NCI-H1092 treated with DMSO at 0.1 percent for 48 hours (cell line): ENCODE measurements at places on chromosomes 16 and 17.

- no peak for DNase-seq
Measured at GRCh38 chr16:86512860-86513470, 2.6 kb downstream of the FOXF1 start.

GRCh38 chr17:75856062-75856756 is 1.1 kb upstream of the WBP2 start:
- DNase-seq, result peak; percentile 42

DNA sequence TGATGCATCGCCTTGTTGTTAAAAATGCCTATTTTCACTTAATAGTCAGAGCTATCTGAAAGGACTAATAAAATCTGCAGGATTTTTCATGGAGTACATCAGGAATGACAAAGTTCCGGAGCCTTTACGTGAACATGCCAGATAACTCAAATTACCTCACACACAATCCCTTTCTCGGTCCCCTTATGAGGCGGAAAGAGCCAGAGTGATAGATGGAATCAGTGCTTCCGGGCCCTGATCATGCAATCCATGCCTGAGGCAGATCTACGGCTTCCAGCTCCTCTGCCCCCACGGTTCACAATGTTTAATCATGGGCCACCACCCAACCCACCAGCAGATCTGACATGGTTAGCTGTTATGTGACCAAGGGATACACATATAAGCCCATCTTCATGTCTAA is 17.0 kb downstream of the VPS53 start:
- no peak for DNase-seq

DNA sequence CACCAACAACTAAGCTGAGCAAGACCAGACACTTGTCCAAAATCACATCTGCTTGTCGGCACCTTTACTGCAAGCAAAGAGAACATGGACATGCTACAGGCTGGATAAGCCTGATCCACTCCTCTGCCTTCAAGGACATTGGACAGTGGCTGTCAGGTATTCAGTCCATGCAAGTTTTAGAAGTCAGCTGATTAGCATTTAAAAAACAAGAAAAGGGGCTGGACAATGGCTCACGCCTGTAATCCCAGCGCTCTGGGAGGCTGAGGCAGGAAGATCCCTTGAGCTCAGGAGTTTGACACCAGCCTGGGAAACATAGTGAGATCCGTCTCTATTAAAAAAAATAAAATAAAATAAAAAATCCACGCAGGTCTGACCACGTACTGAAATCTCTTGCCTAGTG is 20.3 kb downstream of the PARN start:
- DNase-seq, result no peak

DNA sequence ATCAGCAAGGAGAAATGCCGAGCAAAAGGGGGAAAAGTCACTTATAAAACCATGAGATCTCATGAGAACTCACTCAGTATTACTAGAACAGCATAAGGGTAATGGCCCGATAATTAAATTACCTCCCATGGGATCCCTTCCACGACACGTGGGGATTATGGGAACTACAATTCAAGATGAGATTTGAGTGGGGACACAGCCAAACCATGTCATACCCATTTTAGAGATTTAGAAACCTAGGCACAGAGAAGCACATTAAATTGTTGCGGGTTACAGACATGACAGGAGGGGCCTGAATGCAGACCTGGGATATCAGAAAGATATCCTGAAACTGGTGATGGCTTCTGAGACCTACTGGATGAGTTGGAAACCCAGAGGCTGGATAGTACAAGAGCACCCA is 20.1 kb downstream of the ARHGAP17 start:
- no peak for DNase-seq

DNA sequence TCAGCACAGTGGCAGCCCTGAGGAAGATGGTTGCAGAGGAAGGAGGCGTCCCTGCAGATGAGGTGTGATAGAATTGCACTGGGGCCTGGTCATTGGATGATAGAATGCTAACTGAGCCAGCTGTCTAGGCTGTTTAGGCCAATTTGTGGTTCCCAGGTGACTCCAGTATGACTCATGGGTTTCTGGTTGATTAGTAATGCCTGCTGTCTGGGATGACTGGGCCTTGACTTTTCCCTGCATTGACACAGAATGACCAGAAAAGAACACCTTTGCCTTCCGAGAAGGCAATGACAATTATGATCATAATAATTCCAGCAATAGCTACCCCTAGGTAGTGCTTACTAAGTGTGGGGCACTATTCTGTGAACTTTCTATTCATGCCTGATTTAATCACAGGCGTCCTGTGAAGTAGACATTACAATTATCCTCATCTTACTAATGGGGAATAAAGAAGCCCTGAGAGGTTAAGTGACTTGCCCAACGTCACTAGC is 31.5 kb downstream of the USP43 start:
- DNase-seq, result no peak

- no peak for DNase-seq
Measured at GRCh38 chr16:49505556-49505955, 132.0 kb downstream of the C16orf78 start.
